Activated CD8-positive, alpha-beta memory T cell treated with anti-CD3 and anti-CD28 coated beads, Interleukin-2, amount 10 ng/mL, durations not matched to agents 7 days and 5 days (primary cell): ENCODE measurements at places on chromosomes 13 and 19. TPM values are rescaled to one million over a fixed set of nuclear protein-coding genes. Genes with fewer than 3 reads are reported as not detected.

DNA sequence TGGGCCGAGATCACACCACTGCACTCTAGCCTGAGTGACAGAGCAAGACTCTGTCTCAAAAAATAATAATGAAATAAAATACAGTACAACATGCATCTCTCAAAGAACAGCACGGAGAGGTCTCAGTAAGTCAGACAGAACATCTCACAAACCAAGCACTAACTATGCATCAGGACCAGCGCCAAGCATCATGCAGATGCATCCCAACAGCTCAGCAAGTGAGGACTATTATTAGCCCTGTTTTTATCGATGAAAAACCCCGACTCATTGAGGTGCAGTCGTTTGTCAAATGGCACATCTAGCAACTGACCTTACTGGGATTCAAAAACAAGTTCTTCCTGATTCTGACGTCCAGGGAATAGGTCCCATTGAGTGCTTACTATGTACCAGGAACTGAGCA lies 3.8 kb downstream of the C19orf47 start:
- DNase-seq, result no peak

- DNase-seq, result no peak
These were observed 7.5 kb downstream of the ELAVL1 start for GRCh38 chr19:7997809-7998480.

DNA sequence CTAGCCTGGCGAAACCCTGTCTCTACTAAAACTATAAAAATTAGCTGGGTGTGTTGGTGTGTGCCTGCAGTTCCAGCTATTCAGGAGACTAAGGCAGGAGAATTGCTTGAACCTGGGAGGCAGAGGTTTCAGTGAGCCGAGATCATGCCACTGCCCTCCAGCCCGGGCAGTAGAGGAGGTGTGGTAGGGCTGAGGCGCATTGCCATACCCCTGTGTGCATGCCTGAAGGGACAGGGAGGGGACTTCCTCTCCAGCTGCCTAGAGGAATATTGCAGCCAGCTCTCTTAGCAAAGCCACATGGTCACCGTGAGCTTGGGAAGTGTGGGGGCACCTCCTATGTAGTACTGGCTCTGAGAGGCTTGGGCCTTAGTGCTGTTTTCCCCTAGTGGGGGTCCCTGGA lies 29.2 kb upstream of the PEPD start:
- DNase-seq, result no peak

DNA sequence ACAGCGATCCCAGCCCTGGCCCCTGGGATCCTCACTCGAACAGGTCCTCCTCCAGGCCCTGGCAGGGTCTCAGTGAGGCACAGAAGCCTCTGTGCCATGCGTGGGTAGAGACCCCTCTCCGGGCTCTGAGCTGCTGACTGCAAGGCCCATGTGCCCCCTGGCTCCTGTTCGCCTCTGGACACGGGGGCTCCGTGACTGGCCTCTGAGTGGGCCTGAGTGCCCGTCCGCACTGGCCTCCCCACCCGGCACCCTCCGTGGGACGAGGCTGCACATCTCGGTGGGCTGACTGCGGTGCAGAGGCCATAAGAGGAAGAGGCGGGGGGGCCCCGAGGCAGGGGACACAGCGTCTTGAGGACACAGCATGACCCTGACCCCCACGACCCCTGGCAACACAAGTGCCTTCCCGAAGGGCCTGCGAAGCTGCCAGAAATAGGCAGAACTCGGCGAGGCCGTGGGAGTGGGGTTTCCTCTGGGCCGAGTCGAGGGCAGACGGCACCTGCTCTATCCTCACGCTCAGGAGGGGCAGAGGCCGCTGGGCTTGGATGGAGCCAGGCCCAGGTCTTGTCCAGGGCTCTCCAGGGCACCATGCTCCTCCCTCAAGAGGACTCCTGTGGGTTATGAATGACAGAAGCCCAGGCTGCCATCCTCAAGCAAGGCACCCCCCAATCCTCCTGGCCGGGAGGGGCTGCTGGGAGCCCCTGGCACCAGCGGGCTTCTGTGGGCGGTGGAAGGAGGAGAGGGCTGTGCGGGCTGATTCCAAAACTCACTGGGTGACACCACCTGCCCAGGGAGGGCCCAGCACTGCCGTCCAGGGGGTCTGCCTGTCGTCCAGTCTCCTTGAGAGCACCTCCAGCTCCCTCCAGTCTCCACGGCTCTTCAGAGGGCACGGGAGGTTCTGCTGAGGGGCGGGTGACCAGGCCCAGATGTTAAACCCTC lies 52.6 kb downstream of the RASA3 start:
- no peak for DNase-seq

DNA sequence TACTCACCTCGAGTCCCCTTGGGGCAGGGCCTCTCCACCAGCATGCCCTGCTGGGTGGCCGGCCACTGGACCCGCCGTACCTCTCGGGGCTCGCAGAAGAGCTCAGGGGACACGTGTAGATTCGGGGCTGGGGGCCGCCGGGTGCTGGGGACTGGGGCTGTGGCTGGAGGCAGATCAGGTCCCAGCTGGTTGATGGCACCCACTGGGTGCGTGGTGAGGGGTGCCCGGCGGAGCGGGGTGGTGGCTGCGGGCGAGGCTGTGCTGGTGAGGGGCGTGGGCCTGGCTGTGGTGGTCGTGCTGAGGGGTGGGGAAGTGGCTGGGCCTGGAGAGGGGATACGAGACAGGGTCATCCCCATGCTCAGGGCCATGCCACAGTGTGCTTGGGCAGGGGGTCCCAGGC lies 24.9 kb upstream of the ASF1B start:
- no peak for DNase-seq

DNA sequence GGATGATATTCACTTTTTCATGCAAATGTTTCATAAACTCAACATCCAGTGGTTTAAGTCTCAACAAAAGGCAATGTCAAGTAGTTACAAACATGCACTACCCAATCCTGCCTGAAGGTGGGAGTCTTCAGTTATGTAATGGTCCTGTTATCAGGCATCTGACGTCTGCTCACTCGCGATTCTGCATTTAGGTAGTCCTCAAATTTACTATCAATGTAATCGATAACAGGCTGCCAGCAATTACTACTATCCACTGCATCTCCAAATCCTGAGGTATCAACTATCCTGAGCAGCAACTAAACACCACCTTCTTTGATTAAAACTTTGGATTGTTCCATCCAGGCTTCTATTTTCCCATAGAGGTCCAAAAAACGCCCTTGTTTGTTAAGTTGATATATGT lies 51.2 kb downstream of the NLRP12 start:
- DNase-seq, result peak; percentile 63

DNA sequence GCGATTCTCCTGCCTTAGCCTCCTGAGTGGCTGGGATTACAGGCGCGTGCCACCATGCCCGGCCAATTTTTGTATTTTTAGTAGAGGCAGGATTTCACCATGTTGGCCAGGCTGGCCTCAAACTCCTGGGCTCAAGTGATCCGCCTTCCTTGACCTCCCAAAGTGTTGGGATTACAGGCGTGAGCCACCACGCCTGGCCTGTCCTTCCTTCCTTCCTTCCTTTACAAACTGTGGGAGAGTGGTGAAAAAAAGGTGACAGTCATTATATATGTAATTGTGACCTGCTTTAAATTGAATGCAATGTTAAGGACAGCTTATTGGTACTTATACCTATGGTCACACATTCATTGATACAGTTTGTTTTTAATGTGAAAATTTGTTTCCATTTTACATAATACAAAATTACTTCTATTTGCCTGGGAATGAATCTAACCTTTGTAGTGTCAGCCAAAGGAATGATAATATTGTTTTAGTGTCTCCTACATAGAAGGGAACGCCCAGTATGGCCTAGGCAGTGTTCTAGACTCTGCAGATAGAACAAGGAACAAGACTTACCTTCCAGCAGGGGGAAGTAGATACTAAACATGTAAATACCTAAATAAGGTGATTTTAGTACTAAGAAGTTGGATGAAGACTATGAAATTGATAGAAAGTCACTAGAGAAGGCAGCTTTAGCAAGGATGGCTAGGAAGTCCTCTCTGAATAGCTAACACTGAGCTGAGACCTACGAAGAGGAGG lies 146.3 kb downstream of the GGACT start:
- DNase-seq, result no peak

GRCh38 chr19:1324806-1325567 lies 39.3 kb downstream of the EFNA2 start:
- no peak for DNase-seq

- peak; percentile 57 for DNase-seq
These were observed 39.6 kb downstream of the SHISA2 start for GRCh38 chr13:26011996-26012821.

GRCh38 chr13:32257649-32258048 lies 57.5 kb downstream of the ZAR1L start:
- no peak for DNase-seq

DNA sequence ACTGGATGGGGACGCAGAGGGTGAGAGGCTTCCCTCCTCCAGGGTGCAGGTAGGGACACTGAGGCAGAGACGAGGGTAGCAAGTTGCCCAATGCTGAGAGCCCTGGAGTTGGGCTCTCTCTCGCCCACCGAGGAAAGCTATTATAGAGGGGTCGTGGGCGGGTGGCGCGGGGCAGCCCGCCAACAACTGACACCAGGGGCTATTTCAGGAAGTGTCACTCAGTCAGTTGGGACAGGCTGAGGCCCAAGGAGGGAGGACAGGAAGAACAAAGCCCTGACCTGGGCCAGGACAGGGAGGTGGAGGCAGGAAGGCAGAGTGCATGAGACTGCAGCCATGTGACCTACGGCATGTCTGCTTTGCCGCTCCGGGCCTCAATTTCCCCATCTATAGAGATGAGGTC lies 29.9 kb downstream of the TINCR start:
- DNase-seq, result no peak

GRCh38 chr13:58594747-58595600 lies 963.4 kb downstream of the PCDH17 start:
- DNase-seq, result no peak

- DNase-seq, result no peak
These were observed 42.6 kb downstream of the KL start for GRCh38 chr13:33058776-33059327.

DNA sequence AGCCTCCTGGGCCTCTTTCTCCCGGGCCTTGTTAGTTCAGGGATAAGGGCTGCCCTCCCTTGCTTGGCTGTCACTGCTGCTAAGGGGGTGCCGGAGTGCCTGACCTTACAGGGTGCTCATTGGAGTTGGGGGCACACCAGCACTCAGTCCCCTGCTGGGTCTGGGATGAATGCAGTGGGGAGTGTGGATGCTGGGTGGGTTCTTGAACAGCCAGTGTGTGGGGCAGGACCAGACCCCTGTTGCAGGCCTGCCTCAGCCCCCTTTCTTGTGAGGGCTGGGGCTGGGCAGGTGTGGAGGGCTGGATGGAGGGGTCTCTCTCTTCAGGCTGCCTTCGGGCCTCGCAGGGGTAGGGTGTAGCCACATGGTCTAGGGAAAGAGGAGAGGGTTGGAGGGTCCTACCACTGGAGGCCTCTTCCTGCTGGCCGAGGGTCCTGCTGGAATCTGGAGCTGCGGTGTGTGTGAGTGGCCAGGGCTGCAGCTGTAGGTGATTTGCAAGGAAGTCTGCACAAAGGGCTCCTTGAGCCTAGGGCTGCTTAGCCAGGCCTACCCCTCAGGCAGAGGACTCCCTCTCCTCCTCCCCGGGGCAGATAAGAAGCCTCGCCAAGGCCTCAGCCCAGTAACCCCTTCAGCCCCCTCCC lies 3.2 kb downstream of the CEBPA start:
- no peak for DNase-seq

- DNase-seq, result no peak
These were observed 41.3 kb upstream of the IGFL4 start for GRCh38 chr19:46081928-46082727.

DNA sequence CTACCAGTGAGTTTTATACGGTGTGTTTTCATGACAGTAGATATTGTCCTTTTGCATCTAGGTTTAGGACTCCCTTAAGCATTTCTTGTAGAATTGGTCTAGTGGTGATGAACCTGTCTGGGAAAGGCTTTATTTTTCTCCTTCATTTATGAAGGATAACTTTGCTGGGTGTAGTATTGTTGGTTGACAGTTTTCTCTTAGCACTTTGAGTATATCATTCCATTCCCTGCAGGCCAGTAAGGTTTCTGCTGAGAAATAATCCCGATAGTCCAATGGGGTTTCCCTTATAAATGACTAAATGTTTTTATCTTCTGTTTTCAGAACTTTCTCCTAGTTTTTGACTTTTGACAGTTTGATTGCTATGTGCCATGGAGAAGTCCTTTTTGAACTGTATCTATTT lies 57.2 kb downstream of the DNAJC3 start:
- DNase-seq, result no peak

GRCh38 chr13:73146707-73147106 lies 87.9 kb downstream of the KLF5 start:
- no peak for DNase-seq

- no peak for DNase-seq
These were observed 50.6 kb upstream of the PCDH20 start for GRCh38 chr13:61466280-61466679.

GFY gene
- total RNA-seq, result not detected

ZNF665 gene
- 2.9 TPM for total RNA-seq

XRCC1 gene
- 47.7 TPM for total RNA-seq

CYP4F11 gene
- total RNA-seq, result not detected

DACT3 gene
- 0.12 TPM for total RNA-seq

LRRC4B gene
- total RNA-seq, result not detected

PALM3 gene
- total RNA-seq, result not detected

ALOX5AP gene
- 184 TPM for total RNA-seq

ZIC5 gene
- not detected for total RNA-seq

BAX gene
- 359 TPM for total RNA-seq

FAM83E gene
- 2.8 TPM for total RNA-seq

REEP6 gene
- total RNA-seq, result 1.0 TPM
